ENCODE measurements at places on chromosomes 13 and 19.

DNA sequence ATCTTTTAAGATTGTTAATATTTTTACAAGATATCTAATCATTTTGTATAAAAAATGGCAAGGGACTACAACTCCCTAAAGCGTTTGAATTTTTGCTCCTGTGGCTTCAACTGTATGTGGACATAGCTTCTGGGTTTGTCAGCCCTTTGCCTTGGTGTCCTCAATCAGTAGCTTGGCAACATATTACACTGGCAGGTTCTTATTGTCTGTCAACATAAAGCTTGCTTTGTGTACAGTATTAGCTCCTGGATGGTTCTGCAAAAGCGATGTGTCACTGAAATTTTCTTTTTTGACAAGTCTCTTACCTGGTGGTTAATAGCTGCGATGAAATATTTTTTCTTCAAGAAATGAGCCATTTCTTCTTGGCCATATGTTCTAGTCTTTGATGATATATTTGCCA, 190.0 kb downstream of the HS6ST3 start:
- no peak for DNase-seq

DNA sequence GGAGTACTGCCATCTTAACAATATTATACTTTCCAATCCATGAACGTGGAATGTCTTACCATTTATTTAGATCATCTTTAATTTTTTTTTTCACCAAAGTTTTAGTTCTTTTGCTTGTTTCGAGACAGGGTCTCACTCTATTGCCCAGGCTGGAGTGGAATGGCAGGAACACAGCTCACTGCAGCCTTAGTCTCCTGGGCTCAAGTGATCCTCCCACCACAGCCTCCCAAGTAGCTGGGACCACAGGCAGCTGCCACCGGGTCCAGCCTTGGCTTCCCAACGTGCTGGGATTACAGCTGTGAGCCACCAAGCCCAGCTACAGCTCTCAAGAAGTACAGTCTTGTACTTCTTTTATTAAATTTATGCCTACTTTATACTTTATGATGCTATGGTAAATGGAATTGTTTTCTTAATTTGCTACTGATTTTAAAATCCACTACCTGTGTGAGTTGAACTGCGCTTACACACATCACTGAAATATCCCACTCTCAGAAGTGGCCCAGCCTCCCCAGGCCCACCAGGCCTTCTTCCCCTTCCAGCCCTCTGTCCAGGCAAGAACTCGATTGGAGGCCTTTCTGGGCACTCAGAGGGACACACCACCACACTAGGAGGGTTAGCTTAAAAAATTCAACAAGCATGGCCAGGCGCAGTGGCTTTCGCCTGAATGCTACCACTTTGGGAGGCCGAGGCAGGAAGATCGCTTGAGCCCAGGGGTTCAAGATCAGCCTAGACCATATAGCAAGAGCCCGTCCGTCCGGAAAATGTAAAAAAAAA, 1.0 kb upstream of the PGLS start:
- DNase-seq, result no peak

- no peak for DNase-seq
These were observed 393.8 kb downstream of the SLITRK6 start for GRCh38 chr13:85405316-85405897.

GRCh38 chr19:44767295-44768180, 10.2 kb upstream of the CBLC start:
- DNase-seq, result no peak

DNA sequence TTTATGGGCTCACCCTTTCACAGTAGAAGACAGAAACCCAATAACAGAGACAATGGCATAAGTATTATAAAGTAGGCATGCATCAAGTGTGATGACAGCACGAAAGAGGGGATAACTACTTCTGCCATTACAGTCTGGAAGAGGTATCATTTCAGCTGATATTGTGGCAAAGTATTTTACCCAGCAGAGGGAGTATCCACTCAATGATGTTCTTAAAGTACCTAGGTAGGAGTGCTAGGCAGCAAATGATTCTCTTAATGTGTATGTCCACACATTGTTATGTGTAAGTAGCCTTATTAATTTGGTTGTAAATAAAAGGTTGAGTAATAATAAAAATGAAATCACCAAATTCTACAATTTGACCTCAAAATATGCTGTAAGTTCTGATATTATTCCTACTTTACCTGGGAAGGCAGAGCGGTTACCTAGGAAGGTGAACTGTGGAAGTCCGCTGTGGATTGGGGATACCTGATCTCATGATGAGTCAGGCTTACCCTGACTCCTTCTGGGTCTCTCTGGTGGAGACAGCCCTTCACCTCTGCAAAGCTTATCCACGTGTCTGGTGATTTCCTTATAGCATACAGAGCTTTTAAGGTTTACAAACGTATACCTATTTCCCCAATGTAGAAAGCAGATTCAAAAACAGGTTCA, 4.1 kb upstream of the UBAC2 start:
- DNase-seq, result no peak
